Natural killer cell treated with Interleukin-12 subunit alpha and Interleukin-12 subunit beta and Interleukin-15 and Interleukin-18, amount 100 ng/mL, for 72 hours (primary cell): ENCODE measurements at places on chromosomes 5 and 9.

- DNase-seq: no peak
Measured at GRCh38 chr9:69569738-69570451, 102.3 kb downstream of the APBA1 start.

- no peak for DNase-seq
Measured at GRCh38 chr9:77677397-77677796, 29.3 kb upstream of the GNA14 start.

- DNase-seq: no peak
Measured at GRCh38 chr5:180208435-180209081, 453 bp downstream of the RASGEF1C start.

- no peak for DNase-seq
Measured at GRCh38 chr9:2477755-2478154, 143.8 kb upstream of the VLDLR start.

- no peak for DNase-seq
Measured at GRCh38 chr5:59842999-59843398, 50.5 kb downstream of the PDE4D start.

DNA sequence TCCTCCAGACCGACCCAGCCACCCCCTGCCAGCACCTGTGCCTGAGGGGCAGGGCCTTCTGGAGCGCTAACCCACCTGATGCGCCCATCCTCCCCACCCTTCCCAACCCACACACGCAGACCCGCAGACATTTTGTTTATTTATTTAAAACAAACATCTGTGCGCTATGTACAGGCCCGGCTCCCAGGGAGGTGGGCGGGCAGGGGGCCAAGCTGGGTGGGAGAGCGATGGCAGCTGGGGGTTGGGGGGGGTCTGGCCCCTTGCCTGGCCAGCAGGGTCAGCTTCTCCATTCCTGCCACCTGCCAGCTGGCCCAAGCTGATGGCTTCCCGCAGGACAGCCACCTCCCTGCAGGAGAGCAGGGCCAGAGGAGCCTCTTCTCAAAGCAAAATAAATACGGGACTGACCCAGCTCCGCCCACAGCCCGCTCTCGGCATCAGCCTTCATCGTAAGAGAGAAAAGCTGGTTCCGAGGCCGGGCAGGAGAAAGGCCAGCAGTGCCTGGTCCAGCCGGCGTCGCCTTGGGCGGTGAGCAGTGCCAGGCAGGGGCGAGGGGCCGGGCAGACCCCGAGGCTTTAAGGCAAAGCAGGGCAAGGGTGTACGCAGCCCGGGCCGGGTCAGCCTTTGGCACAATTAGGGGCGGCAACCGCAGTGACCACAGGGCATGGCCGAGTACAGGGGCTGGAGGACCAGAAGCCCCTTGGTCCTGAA is 10.9 kb upstream of the CLIC3 start:
- no peak for DNase-seq

DNA sequence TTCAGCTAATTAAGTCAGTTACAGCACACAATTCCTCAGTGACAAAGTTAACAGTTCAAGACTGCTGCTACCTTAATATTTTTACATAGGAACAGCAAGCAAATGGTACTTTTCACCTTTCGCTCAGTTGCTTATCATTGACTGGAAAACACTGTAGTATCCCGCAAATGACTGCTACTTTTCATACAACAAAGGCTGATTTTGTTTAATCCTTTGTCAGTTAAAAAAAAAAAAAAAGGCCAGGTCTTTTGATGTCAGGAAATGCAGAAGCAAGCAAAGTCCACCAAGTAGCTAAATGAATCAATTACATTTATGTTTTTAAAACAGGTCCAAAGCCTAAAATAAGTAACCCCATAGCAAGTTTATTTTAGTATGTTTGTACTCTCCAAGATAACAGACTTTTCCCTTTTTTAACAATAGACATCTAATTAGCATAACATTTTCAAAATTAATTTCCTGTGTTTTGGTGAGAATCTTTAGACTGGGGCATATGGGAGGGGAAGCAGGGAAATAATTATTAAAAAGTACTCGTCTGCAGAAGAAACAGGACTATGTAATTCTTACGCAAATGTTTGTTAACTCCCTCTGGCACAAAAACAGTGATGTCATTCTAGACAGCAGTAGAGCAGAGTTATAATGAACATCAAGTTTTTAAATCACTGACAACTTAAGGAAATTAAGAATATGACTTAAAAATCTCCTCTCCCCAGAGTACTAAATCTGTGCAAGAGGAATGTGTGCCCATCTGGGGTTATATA is 9.6 kb downstream of the PFDN1 start:
- DNase-seq: no peak

DNA sequence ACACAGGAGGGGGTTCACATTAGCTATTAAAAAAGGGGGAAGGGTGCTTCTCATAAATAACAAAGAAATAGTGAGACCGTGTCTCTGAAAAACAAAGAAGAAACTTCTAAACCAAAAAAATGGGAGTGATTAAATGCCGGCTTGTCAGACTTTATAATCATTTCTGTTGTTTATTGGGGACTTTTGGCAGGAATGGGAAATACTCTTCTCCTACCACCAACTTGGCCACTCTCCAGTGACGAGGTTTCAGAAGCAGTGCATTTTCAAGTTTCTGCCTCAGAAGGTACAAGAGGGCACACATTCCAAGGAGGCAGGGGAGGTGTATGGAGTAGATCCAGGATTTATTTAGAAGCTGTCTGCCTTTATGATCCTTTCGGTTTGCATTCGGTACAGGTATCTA is 46.2 kb downstream of the LIX1 start:
- DNase-seq: no peak

DNA sequence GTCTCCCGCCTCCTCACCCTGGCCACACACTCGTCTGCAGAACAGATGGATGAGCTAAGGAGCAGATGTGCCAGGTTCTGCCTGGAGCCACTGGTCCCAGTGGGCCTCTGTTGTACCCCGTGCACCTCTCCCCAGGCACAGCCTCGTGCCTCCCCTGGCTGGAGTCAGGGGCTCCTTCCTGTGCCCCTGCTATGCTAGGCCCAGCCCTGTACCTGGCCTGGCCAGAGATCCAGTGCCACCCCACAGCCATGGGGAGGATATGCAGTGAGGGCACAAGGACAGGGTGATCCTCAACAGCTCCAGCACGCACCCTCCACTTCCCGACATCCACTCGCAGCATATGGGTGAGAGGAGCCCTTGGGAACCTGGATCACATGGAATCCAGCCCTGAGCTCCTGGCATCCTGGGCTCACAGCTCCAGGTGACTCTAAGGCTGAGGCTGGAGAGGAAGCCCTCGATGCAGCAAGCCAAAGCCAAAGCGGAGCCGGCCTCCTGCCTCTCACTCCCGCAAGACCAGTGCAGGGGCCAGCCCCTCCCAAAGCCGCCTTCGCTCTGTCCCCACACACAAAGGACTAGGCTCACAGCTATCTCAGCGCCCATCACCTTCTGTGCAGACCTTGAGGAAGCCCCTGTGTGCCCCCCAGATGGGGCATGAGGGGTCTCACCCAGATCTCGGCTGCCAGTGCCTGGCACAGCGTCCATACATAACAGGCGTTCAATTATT is 23.7 kb upstream of the ADAMTS2 start:
- DNase-seq: peak; percentile 54

DNA sequence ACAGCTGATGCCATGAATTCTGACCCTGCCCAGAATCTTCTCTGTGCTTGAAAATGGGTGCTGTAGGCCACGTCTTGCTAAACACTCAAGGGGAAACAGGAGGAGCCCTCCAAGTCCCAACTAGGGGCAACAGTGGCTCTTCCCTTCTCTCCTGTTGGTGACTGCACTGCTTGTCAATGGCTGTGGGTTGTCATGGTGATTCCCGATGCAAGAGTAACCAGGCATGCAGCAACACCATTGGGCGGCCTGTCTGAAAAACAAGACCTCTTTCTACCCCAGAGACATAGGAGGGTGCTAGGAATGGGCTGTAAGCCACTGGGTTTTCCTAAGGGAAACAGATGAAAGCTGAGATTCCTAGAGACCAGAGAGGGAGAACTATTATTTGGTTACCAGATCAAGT is 201.7 kb upstream of the PANK3 start:
- no peak for DNase-seq

- no peak for DNase-seq
Measured at GRCh38 chr5:67941614-67942401, 273.7 kb upstream of the PIK3R1 start.

- no peak for DNase-seq
Measured at GRCh38 chr9:111431684-111432083, 52.5 kb downstream of the ECPAS start.

DNA sequence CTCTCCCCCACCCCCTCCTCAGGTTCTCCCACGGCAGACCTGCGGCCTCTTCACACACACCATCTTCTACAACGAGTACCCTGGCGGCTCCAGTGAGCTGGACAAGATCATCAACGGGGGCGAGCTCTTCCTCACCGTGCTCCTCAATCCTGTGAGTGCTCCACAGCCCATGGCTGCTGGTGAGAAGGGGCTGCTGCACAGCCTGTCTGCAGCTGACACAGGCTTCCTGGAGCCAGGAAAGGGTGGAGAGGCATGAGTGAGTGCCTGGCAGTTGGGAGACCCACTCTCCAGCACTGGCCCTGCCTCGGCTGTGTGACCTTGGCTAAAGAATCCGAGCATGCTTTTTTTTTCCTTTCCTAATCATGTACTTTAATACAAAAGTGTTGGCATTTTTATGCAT is 31.3 kb downstream of the NDST1 start:
- no peak for DNase-seq

DNA sequence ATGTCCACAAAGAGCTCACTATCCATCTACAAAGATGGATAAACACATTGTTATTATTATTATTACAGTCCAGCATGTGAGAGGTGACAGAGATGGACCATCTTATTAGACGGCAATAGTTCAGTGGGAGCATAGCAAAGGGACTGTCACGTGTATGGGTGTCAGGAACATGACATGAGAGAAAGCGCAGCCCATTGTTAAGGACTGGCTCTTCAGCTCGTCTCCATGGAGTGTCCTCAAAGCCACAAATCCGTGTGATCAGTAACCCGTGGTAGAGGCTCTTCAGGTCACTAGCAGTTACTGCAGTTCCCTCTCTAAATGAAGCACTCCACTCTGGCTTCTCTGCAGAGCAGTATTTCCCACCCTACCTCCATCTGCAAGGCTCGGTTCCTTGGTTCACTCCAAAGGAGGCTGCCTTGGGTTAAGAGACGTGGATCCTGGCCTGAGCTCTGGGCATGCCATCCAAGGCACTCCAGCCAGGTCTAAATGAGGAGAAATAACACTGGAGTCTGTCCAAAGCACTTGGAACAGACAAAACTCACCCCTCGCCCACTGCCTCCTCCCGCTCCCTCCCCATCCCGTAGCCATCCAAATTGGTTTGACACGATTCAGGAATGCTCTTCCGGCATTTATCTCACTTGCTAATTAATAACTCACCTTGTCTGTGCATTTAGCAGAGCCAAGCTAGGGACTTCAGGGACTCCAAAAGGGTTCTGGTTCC is 122.3 kb upstream of the WWC1 start:
- DNase-seq: no peak

DNA sequence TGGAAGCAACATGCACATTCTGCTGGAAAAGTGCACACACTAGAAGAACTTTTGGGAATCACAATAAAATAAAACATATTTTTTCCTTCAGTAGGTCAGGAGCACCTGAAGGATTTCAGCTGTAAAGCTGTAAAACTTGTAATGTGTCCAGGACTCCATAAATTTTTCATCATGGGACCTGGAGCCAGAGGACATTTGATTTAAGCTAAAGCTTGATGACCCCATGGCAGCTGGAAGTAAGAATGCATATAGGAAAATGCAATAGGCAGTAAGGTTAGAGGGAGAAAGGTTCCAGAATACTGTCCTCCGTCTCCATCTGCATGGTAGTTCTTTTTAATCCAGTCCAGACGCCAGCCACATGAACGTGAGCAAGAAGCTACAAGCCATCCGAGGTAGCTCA is 166.0 kb downstream of the ADAMTSL1 start:
- no peak for DNase-seq

DNA sequence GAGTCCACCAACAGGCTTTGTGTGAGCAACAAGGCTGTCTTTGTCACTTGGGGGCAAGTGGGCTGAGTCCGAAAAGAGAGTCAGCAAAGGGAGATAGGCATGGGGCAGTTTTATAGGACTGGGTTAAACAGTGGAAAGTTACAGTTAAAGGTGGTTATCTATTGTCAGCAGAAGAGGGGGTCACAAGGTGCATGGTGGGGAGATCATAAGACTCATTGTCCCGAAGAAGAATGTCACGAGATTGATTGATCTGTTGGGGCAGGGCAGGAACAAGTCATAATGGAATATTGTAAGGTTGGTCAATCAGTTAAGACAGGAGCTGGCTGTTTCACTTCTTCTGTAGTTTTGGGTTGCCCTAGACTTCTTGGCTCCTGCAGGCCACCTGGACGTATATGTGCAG is 7.6 kb upstream of the HMGCS1 start:
- DNase-seq: no peak

DNA sequence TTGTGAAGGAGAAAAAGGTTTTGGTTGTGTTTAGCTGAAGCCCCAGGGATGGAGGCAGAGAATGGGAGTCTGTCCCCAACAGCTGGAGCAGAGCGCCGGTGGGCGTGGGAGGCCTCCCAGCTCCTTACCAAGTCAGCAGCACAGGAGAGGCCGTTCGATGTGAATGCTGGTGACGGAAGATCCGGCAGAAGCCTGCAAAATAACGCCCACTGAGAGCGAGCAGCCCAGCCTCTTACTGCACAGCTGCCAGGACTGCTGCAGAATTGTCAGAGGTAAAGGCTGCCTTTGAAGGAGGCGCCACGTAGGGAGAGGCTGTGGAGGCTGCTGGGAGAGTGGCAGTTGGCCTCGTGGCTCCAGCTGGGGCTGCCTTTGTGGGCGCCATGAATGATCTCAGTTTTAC is 26.2 kb downstream of the ANGPTL2 start:
- DNase-seq: no peak

DNA sequence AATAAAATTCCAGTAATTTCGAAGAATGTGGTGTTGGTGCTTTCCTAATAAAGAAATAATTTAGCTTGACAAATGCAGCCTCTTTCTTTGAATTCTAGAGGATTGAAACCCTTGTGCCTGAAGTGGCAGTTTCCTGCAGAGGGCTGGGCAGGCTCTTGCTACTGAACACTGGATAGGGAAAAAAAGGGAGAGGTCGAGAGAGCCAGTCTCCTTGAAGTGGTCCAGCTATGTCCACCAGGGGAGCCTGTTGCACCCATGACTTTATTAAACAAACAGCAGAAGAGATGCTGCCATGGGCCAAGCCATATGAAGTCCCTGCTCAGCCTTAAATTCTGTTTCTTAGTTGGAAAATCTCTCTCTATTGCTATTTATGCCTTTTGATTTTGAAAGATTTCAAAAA is 178.4 kb downstream of the SMARCA2 start:
- no peak for DNase-seq

DNA sequence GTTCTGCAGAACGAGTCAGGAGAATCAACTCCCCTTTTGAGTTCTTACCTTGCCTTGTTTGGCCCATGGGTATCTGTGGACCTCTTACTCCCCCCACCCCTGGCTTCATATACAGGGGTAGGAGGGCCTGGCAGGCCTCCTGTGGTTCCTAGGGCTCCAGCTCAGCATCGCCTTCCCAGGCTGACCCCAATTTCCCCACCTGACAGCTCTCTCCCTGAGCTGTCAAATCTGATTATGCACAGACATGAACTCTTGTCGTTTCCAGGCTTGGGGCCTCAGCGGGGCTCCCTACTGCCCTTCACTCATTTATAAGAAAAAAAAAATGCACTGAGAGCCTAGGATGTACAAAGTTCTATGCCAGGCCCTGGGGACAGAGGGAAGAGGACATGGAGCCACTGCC is 67.9 kb downstream of the PTPN3 start:
- no peak for DNase-seq
